CD14-positive monocyte (primary cell): ENCODE measurements at places on chromosomes 13 and 19. TPM values are rescaled to one million over a fixed set of nuclear protein-coding genes. Genes with fewer than 3 reads are reported as not detected.

KCNK6 gene
- polyA plus RNA-seq, result 7.3 TPM

- no peak overlapping the region for H3K27ac ChIP-seq
- no peaks in the 10 kb centered on the region for H3K27me3 ChIP-seq
- DNase-seq, result no peak
- H3K4me3 ChIP-seq, result no peak overlapping the region
Observed at GRCh38 chr13:40261336-40261735, 405.1 kb downstream of the FOXO1 start.

- H3K27me3 ChIP-seq, result no peaks in the 10 kb centered on the region
- H3K4me3 ChIP-seq, result no peak overlapping the region
- H3K27ac ChIP-seq, result no peak overlapping the region
- no peak for DNase-seq
Observed at GRCh38 chr13:50588491-50589130, 254.9 kb downstream of the DLEU7 start.

GRCh38 chr13:47875201-47875600 is 125.9 kb downstream of the SUCLA2 start:
- no peaks in the 10 kb centered on the region for H3K4me1 ChIP-seq
- H3K36me3 ChIP-seq, result no peaks in the 10 kb centered on the region
- no peak overlapping the region for H3K27ac ChIP-seq
- H3K4me3 ChIP-seq, result no peak overlapping the region
- DNase-seq, result peak; percentile 45

- H3K27me3 ChIP-seq, result no peaks in the 10 kb centered on the region
- H3K27ac ChIP-seq, result no peak overlapping the region
- no peaks in the 10 kb centered on the region for H3K4me1 ChIP-seq
- no peak overlapping the region for H3K4me3 ChIP-seq
- no peak for DNase-seq
- no peaks in the 10 kb centered on the region for H3K36me3 ChIP-seq
Observed at GRCh38 chr13:76148926-76149325, 512.8 kb downstream of the LMO7 start.

TBXA2R gene
- not detected in 2 replicates for polyA plus RNA-seq

CNN1 gene
- polyA plus RNA-seq, result not detected in 2 replicates

DNA sequence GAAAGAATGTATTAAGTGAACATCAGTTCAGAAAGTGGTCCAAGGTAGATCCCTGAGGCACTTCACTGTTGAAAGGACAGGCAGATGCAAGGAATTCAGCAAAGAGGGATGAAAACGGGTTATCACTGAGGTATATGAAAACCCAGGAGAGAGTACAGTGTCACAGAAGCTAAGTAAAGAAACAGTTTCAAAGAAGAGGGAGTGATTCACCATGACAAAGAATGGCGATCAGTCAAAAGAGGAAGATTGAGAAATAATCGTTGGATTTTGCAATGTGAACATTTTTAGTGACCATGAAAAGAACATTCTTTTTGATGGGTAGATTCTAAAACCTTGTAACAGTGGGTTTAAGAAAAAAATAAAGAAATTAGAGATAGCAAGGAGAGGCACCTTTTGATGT is 99.3 kb downstream of the EPSTI1 start:
- H3K27ac ChIP-seq, result no peak overlapping the region
- H3K27me3 ChIP-seq, result no peaks in the 10 kb centered on the region
- H3K4me1 ChIP-seq, result peaks cover 23% of the 10 kb centered on the region
- peaks cover 4% of the 10 kb centered on the region for H3K36me3 ChIP-seq
- peak; percentile 55 for DNase-seq

GRCh38 chr13:50529154-50529882 is 314.2 kb downstream of the DLEU7 start:
- H3K27me3 ChIP-seq, result no peaks in the 10 kb centered on the region
- DNase-seq, result no peak
- peaks cover 32% of the 10 kb centered on the region for H3K4me1 ChIP-seq
- no peak overlapping the region for H3K4me3 ChIP-seq
- H3K36me3 ChIP-seq, result no peaks in the 10 kb centered on the region

NCAN gene
- polyA plus RNA-seq, result not detected

- DNase-seq, result peak; percentile 54
- no peak overlapping the region for H3K27ac ChIP-seq
- H3K4me3 ChIP-seq, result peak overlapping the region; percentile 79
- H3K36me3 ChIP-seq, result no peaks in the 10 kb centered on the region
Observed at GRCh38 chr19:11693505-11694499, 44.9 kb downstream of the ZNF823 start.

DNA sequence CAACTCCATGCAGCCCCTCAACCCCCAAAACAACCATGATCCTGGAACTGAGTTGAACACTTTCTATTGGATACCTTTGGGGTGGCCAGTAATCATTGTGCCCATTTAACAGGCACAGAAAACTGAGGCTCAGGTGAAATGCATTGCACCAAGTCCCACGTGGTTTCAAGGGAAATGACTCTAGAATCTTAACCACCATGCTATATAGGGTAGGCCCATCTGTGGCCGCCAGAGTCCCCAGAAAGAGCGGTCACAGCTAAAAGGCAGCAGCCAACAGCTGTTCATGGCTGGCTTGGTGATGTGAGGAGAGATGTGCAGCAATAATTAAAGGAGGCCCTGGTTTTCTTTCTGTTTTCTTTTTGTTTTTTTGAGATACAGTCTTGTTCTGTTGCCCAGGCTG is 2.6 kb downstream of the CNN1 start:
- no peak overlapping the region for H3K4me3 ChIP-seq
- no peaks in the 10 kb centered on the region for H3K36me3 ChIP-seq
- DNase-seq, result no peak
- H3K27ac ChIP-seq, result no peak overlapping the region

GRCh38 chr19:48716562-48717291 is 2.8 kb downstream of the MAMSTR start:
- peaks cover 36% of the 10 kb centered on the region for H3K4me1 ChIP-seq
- DNase-seq, result no peak
- H3K36me3 ChIP-seq, result no peaks in the 10 kb centered on the region
- no peaks in the 10 kb centered on the region for H3K27me3 ChIP-seq
- H3K4me3 ChIP-seq, result no peak overlapping the region

- DNase-seq, result no peak
- peaks cover 35% of the 10 kb centered on the region for H3K4me1 ChIP-seq
- H3K27ac ChIP-seq, result no peak overlapping the region
- peaks cover 2% of the 10 kb centered on the region for H3K36me3 ChIP-seq
- H3K4me3 ChIP-seq, result no peak overlapping the region
Observed at GRCh38 chr19:18648973-18649315, 12.1 kb downstream of the KLHL26 start.
